CD4-positive, alpha-beta T cell treated with Interleukin-15 for 4 hours (primary cell): ENCODE measurements at places on chromosomes 1 and 21.

- no peak for DNase-seq
Measured at GRCh38 chr1:55007625-55008024, 8.9 kb downstream of the BSND start.

DNA sequence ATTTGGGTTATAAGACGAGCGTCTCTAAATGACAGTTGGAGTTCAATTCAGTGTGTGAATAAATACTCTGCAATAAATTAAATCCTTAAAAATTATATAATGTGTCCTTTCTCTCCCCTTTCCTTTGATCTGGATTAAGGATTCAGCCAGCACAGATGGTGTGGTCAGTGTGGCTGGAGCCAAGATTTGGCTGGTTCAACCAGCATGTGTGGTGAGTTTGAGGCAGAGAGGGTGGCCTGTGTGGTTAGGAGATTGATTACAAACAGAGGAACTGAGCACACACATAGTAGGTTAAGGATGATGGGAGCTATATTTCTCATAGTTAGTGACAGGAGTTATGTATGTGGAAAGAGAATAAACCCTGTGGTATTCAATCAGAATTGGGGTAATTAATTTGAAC lies 14.2 kb upstream of the AMIGO1 start:
- no peak for DNase-seq

DNA sequence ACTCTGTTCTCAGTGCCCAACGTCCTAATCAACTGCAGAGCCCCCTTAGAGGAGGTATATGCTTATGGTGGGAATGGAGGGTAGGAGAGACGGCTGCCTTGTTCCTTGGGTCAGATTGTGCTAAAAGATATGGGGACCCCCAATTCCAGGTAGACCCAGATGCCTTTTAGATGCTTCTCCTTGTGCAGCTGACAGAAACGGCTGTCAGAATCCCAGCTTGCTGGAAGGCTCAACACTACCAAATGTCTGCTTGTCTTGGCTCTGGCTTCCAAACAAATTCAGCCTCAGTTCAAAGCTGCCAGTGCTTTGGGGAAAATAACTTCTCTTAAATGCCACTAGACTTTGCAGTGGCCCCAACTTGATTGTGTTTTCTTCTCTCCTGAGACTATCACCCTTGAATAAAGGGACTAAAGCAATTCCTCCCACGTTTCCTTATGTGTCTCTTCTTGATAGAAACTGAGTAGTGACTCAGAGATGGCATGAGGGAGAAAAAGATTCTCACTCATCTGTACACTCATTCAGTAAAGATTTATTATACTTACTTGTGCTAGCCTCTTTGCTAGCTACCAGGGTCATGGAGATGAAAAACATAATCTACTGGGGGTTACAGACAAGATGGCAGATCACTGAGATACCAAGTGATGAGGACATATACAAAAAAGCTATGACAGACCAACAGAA lies 3.4 kb upstream of the RNF19B start:
- no peak for DNase-seq

DNA sequence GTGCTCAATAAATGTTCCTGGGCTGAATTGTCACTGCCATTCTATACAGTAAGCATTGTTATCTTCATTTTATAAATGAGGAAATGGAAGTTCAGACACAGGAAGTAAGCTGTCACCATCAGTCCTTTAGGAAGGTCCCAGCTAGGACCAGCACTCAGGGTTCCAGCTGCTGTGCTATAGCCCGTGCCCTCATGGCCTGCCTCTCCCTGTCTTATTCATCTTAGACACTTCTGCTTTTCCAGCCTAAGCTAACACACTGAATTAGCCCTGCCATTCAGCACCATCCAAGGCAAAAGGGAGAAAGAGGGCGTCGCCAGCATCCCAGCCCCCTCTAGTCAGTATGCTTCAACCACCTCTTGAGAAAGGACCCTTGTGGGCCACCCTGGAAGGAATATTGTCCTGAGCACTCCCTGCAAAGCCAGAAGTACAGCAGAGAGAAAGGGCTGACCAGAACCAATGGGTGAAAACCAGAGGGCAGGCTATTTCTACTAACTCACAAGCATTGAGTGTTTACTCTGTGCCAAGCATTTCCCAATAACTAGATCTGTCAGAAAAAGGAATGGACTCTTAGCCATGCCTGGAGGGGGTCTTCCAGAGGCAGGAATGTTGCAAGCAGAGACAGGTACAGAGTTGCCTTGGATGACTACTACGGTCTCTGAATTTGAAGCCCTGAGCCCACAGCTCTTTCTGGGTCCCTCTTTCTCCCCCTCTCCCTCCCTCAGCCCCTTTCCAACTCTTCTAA lies 77.9 kb upstream of the NFIA start:
- no peak for DNase-seq

GRCh38 chr1:18934205-18935000 lies 22.1 kb downstream of the IFFO2 start:
- DNase-seq, result no peak

- no peak for DNase-seq
Measured at GRCh38 chr1:43271186-43272118, 1.7 kb downstream of the TMEM125 start.

DNA sequence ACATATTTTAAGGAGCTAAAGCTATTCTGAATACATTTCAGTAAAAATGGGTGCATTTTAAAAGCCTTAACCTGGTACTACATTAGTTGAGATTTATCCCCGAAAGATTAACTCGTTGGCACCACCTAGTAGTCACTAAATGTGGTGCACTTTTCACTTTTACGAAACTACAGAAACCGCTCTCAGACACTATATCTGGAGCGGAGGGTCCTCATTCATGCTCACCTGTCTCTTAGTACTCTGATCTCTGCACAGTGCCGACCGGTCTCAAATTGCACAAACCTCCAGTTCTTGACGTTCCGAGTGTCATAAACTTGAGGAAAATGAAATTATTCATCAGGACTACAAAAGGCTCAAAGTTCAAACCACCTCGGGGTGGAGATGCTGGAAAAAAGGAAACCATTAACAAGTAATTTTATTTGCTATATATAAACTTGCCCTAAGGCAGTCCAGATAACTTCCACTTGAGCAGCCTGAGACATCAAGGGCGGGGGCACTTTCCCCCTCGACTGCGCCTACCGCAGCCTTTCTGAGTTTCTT lies 722 bp downstream of the LZIC start:
- DNase-seq, result peak; percentile 41

DNA sequence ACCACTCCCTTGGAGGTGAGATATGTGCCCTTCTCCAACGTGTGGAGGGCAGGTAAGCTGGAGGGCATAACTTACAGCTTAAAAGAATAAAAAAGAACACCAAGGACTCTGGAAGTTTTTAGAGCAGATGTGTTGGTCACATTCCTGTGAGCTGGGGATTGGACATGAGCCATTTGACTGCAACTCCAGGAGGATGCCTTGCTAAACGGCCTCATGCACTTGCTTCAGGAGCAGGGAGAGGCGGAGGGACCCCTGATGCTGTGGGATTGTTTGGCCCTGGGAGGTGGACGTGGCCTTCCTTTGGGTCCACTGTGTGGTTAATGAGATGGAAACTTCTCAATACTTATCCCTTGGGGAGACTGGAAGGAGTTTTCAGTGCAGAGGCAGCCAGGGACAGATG lies 185.6 kb downstream of the RHOU start:
- no peak for DNase-seq

DNA sequence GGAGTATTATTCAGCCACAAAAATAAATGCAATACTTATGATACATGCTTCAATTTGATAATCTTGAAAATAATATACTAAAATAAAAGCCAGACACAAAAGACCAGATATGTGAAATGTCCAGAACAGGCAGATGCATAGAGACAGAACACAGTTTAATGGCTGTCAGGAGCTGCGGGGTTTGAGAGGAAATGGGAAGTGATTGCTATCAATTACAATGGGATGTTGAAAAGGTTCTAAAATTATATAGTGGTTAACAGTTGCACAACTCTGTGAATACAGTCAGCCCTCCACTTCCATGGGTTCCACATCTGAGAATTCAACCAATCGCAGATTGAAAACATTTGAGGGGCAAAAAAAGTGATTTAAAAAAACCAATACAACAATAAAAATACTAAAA lies 54.0 kb downstream of the LTN1 start:
- no peak for DNase-seq

DNA sequence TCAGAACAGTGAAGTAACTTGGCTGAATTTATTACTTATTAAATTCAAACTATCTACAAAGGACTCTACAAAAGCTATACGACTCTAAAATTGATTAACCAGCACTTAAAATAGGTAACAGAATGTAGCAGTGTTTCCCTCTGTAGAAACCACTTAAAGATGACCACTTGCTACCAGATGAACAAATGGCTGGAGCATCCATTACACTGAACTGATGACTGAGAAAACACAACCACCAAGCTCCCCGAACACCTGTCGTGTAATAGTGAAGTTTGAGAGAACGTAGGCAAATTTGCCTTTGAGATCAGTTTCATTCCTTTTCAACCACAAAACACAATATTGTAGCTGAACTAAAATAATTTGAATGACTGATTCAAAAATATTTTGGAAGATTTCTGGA lies 226.7 kb downstream of the KCNT2 start:
- no peak for DNase-seq

DNA sequence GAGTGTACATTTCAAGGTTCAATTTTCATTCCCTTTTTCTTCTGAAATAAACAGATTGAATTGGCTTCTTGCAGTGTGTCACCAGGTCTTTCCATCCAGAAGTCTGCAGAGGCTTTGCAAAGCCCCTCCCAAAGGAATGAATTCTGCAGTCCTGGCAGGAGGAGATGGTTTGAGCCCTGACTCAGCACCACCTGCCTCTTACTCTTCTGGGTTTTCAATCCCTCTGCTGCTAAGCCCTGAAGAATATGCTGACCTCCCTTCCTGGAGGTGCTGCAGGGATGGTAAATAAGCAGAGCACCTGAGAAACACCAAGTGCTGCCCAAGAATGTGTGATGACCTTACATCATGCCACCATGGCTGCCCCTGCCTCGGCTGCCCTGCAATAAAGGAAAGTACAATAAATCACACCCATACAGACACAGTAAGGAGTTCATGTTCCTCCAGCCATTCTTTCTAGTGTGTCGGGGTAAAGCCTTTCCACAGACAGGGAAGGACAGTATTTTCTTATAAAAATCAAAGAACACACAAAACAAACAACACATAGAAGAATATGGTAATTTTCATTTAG lies 209.2 kb downstream of the ZNF326 start:
- no peak for DNase-seq

DNA sequence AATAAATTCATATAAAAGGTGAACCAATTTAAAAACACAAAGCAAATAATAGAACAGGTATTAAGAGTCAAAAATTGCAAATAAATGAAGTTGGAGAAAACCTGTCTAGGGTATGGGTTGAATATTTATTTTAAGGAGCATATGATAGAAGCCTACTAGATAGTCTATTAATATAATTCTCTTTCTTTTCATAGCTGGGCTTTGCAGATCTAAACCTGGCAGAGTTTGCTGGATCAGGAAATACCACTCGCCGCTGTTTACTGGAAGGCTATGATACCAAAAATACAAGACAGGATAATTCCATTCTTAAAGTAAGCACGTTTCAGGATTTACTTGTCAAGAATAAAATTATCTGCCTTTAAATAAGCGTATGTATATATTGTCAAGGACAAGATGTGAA lies 48.9 kb downstream of the HENMT1 start:
- no peak for DNase-seq

- no peak for DNase-seq
Measured at GRCh38 chr1:30611741-30612309, 111.6 kb downstream of the MATN1 start.

GRCh38 chr1:152622803-152623202 lies at the start of gene LCE3A:
Gene LCE3A, minus strand, starts transcription at chr1:152623103. Its CDS starts 0 bp downstream, at chr1:152623103.
- DNase-seq, result no peak

GRCh38 chr1:19979494-19979977 lies at the start of gene PLA2G2A:
Gene PLA2G2A, minus strand, starts transcription at chr1:19979618. Its CDS starts 845 bp downstream, at chr1:19978773.
- no peak for DNase-seq

DNA sequence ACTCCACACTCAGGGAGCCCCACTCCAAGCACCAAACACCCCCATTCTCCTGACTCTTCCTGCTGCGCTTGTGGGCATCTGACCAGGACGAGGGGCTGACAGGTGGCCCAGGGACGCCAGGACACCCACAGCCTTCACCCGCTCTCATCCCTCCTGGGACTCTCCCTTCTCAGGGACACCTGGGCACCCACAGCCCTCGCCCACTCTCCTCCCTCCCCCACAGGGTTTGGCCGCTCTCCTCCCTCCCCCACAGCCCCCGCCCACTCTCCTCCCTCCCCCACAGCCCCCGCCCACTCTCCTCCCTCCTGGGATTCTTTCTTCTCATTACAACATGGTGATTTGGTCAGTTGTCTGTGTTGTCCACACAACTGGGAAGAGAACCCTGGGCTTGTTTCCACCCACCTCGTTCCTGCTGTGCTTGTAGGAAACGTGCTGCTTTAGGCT lies 43.4 kb downstream of the PRDM15 start:
- DNase-seq, result no peak

GRCh38 chr1:89550995-89551394 lies 26.4 kb downstream of the LRRC8B start:
- DNase-seq, result no peak

GRCh38 chr21:16713331-16714117 lies 799.3 kb upstream of the CXADR start:
- no peak for DNase-seq

- DNase-seq, result no peak
Measured at GRCh38 chr1:245895455-245895959, 611.6 kb downstream of the SMYD3 start.

GRCh38 chr1:53638360-53639035 lies 100.5 kb downstream of the GLIS1 start:
- DNase-seq, result no peak

GRCh38 chr1:230179249-230179648 lies 112.2 kb downstream of the GALNT2 start:
- DNase-seq, result no peak

- no peak for DNase-seq
Measured at GRCh38 chr21:15441992-15442391, 287.8 kb upstream of the USP25 start.

- DNase-seq, result no peak
Measured at GRCh38 chr21:44918581-44919033, 2.1 kb downstream of the ITGB2 start.

- DNase-seq, result no peak
Measured at GRCh38 chr1:186513526-186513925, 52.6 kb upstream of the PDC start.

GRCh38 chr1:88877382-88877825 lies 14.0 kb downstream of the GTF2B start:
- DNase-seq, result peak; percentile 4

DNA sequence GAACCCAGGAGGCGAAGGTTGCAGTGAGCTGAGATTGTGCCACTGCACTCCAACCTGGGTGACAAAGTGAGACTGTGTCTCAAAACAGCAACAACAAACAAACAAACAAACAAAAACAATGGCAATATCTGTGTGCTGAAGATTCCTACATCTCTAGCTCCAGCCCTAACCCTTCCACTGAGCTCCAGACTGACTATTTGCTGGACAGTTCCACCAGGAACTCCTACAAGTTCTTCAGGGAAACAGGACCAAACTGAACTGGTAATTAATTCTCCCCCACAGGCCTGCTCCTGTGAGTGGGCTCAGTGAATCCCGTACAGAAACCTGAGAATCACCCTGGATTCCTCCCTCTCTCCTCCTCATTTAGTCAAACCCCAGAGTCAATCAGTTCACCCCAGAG lies 1.5 kb downstream of the SERPINC1 start:
- no peak for DNase-seq

- no peak for DNase-seq
Measured at GRCh38 chr1:187477103-187477502, 648.4 kb downstream of the PLA2G4A start.
